Smooth muscle cell of the coronary artery (primary cell): ENCODE measurements at places on chromosomes 3 and 15. TPM values are rescaled to one million over a fixed set of nuclear protein-coding genes. Genes with fewer than 3 reads are reported as not detected.

CPN2 gene
- total RNA-seq, result not detected in 2 replicates

CNTN4 gene
- total RNA-seq, result 0.12 TPM in 1 of 2 replicates, not detected in the other

ARPP21 gene
- 1.4 TPM in 1 of 2 replicates, not detected in the other for total RNA-seq

HTR3E gene
- not detected in 2 replicates for total RNA-seq

WNT7A gene
- 0.60 TPM in 1 of 2 replicates, not detected in the other for total RNA-seq
